Dorsolateral prefrontal cortex (tissue), 122 donors: ENCODE measurements at places on chromosomes 7 and 10. TPM values are rescaled to one million over a fixed set of nuclear protein-coding genes. Genes with fewer than 3 reads are reported as not detected.

DNA sequence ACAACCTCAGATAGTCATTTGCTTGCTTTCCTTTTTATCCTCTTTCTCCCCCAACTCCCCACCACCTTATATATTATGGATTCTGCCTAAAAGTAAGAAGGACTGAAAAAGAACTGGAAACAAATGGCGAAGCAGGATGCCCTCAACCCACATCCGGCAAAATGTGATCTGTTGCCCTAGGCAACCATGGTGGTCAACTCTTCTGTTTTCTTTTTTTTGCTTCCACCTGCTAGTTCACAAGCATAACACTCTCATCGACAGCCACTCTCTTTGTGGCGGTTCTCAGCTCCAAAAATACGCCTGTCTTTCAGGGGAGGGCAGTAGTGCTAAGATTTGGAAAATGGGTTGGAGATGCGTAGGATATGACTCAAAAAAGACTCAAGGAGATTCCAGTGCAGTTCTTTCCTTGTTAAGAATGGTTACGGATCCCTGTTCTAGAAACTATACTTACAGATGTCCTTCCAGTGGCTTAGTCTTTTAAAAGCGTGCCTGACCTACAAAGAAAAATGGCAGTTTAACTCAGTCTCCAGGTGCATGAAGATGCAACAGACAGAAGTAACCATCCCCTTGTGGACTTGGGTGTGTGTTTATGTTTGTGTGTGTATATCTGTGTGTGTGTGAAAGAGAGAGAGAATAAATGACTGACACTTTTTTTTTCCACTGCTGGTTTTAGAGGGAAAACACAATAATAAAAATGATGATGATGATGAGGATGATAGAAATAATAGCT is 10.7 kb downstream of the APBB1IP start:
- no peak for DNase-seq

The ZNF804B gene
- total RNA-seq, result 1.9 TPM

- no peak for DNase-seq
Measured at GRCh38 chr10:93652857-93653256, 40.5 kb downstream of the PDE6C start.

DNA sequence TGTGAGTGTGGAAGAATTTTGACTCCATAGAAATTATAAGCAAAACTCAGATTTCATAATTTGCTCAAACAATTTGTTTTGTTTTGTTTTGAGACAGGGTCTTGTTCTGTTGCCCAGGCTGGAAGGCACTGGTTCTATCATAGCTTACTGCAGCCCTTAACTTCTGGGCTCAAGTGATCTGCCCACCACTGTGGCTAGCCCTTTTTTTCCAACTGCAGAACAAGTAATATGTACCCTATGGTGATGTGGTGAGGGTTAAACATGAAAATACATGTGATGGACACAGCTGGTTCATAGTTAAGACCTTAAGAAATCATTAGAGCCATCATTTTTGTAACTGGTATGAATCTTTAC is 31.1 kb downstream of the CSTF2T start:
- DNase-seq, result no peak

GRCh38 chr10:4801405-4801804 is 24.6 kb upstream of the AKR1E2 start:
- DNase-seq, result no peak
